Effector memory CD4-positive, alpha-beta T cell (primary cell): ENCODE measurements at places on chromosomes 11 and 22.

DNA sequence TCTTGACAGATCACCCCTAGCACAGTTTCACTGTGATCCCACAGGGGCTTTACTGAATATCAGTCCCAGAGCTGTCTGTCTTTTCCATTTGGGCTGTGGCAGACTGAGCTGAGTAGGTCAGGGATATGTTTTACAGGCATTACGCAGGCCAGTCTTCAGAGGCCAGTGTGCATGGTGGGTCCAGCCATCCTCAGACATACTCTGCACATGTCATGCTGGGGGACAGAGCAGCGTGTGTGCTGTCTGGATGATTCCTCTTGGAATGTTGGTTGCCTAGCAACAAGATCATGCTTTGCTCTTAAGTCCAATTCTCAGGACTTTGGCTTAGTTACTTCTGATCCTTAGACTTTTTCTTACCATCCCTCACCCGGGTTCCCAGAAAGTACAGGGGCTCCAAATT, 736.5 kb downstream of the DLG2 start:
- DNase-seq: no peak

DNA sequence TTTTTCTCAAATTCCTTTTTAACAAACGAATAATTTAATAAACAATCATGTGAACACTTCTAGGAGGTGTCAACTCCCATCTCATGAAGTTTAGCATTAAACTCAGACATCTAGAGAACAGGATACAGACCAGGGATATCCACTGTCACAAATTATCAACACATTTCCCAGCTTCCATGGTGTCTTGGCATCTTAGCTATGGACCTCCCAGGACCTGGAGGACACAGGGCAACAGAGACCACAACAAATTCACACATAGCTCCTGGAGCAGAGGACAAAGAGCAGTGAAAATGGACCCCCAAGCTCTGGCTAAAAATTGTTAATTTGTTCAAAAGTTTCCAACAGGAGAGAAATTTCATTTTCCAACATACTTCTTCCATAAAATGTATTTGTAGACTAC, 102.2 kb downstream of the SGSM3 start:
- no peak for DNase-seq

GRCh38 chr11:1338201-1339065, 29.0 kb upstream of the TOLLIP start:
- DNase-seq: no peak

GRCh38 chr22:45398214-45398613, 15.2 kb downstream of the SMC1B start:
- no peak for DNase-seq

DNA sequence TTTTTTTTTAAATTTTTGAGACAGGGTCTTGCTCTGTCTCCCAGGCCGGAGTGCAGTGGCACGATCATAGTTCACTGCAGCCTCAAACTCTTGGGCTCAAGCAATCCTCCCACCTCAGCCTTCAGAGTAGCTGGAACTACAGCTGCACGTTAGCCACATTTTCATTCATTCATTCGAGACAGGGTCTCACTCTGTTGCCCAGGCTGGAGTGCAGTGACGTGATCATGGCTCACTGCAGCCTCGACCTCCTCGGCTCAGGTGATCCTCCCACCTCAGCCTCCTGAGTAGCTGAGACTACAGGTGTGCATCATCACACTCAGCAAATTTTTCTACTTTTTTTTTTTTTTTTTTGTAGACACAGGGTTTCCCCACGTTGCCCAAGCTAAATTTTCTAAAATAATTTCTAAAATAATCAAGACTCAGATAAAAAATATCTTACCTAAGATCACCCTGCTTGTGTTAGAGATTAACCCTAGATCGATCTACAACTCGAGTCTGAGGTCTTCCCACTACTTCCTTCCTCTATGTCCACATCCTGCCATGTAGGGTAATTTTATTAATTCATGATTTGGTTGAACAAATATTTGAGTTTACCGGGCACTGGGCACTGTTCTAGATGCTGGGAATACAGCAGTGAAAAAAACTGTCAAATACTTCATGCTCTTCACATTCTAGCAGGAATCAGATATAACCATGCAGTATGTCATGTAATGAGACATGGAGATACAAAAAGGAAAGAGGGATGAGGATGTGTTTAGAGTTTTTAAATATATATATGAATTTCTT, 15.1 kb downstream of the EIF4G2 start:
- no peak for DNase-seq

GRCh38 chr11:363948-364761, 5.1 kb upstream of the B4GALNT4 start:
- peak; percentile 60 for DNase-seq

DNA sequence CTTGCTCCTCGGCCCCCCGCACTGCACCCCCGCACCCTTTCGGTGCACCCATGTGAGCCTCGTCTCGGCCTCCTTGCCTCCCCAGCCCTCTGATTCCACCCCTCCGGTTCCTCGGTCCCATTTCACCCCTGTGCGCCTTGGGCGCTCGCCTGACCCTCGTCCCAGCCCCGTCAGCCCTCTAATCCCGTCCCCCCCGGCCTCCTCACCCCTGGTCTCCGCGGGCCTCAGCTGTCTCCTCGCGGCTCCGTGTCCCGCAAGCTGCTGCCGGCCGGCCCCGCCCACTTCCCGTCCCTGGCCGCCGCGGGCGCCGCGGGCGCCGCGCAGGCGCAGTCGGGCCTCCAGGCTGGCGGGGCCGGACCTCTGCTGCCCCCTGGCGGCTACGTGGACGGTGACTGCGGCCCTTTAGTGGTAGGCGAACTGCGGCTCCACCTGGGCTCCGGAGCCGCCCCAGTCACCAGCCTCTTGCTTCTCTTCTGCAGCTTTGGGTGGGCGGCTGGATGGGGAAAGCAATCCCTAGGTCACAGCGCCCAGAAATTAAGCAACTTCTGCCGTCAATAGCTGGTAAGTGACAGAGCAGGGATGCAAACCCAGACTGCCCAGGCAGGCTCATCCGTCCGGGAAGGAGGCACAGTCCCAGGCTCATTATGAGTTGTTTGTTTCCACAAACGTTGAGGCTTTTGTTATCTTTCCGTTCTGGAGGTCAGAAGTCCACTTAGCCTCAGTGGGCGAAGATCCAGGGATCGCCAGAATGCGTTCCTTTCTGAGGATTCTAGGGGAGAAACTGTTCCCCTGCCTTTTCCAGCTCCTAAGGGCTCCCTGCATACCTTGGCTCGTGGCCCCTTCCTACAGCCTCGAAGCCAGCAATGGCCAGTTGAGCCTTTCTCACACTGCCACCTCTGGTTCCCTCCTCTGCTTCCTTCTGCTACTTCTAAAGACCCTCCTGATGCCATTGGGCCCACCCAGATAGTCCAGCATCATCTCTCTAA, at the start of gene PPM1F:
Gene PPM1F, minus strand, starts transcription at position 263 of the 986 bp plus-strand sequence. CDS start 6,800 bp downstream, outside the sequence.
- peak; percentile 87 for DNase-seq

- DNase-seq: no peak
Observed at GRCh38 chr22:49969751-49970527, 9.4 kb downstream of the PIM3 start.

DNA sequence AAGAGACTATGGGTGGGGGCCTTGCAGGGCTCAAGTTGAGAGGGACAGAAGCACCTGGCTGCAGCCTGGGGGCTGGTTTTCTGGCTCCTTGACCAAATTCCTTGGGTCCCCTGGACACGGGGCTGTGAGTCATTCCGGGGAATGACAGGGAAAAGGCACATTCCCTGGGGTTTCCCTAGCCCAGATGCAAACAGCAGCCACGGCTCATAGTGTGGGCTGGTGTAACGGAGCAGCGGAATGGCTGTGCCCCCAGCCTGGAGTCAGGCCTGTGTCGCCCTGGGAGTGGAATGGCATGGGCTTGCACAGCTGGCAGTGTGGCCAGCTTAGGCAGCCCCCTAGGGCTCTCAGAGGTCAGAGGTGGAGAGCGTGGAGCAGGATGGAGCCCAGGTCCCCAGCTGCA, 77.6 kb upstream of the KCNQ1OT1 start:
- no peak for DNase-seq

GRCh38 chr22:47797342-47797945, 1035.0 kb downstream of the TBC1D22A start:
- no peak for DNase-seq

GRCh38 chr22:37769056-37769455, 38.7 kb upstream of the GCAT start:
- no peak for DNase-seq

DNA sequence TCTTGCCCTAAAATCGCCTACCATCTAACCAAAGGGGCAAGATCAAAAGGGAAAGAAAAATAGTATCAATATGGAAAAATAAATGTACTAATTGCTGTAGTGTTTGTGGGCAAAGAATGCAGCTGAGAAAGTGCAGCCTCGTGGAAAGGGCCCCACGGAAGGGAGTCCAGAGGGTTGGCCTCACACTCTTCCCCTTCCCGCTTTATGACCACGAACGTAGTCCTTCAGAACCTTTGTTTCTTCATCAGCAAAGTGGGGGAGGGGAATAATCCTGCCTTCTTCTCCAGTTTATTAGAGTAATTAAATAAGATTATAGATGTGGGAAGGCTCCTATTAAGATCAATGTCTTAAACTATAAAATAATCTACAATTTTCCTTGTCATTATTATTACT, 41.0 kb downstream of the FLI1 start:
- DNase-seq: no peak

DNA sequence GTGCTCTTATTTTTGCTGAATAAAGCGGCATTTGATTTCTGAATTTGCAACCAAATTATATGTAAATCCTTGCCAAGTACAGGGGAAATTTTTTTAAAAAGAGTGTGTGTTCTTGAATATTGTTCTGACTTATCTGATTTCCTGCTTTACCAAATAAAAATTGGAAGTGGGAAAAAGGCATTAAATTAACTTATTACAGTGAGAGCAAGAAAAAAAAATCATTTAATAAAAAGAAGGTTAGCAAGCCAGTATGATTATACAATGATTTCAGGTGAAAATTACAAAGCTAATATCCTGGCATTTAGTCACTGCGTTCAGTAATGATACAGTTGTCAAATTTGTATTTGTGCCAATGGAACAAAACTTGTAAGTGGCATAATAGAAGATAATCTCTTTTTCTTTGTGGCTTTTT, 82.1 kb upstream of the PPARA start:
- no peak for DNase-seq

DNA sequence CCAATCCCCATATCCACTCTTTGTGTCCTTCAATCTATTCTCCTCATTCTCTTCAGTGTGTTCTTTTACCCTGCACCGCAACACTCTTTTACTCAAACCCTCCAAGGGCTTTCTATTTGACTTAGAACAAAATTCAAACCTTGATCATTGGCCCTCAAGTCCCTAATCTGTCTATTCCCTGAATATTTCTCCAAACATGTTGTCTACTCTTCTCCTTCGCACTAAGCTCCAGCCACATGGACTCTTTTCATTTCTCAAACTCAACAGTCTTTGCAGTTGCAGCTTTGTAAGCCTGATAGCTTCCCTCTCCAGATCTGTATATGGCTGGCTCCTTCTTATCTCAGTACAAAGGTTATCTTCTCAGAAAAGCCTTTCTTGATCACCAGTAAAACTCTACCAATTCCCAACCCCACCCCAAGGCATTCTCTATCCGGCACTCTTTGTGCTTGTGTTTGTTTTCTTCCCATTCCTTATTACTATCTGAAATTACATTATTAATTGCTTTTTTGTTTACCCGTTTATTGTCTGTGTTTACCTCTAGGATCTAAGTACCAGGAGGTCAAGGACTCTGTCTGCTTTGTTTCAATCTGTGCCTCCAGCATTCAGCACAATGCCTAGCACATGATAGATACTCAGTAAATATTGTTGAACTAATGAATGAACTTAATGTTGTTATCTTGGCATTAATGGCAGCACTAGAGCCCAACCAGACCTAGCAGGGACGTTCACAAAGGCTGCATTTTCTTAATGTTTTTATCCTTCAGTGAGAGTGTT, 147.4 kb downstream of the BBOX1 start:
- DNase-seq: no peak

- DNase-seq: no peak
Observed at GRCh38 chr22:38221908-38222796, 20.4 kb downstream of the MAFF start.

DNA sequence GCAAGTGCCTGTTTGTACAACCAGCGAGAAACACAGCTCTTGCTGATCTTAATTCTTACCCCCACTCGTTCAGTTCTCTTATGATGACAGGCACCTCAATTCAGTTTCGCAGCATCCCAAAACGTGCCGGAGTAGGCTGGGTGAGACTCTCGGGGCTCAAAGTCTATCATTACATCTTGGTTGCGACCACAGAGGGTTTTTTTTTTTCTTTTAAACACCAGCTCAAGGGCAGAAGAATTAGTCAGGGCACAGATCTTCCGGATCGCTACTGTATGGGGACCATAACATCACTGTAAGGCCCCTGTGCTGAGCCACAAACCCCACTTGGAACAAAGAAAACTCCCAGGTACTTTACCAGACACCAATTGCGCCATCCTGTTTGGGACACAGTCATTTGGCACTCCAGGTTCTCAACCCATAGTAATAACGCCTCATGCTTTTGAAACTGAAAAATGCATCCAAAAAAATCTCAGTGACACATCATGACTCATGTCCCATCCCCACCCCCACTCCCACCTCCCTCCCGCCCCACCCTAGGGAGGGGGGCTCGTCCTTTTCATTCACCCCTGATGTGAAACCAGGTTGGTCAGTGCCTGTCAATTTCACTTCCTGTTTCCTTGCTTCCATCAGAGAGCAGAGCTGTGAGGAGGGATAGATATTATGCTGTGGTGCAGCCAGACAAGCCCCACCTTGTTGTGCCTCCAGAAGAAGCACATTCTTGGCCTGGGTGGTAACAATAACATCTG, 41.0 kb upstream of the CD5 start:
- DNase-seq: peak; percentile 46

- no peak for DNase-seq
Observed at GRCh38 chr22:43488031-43488866, 76.4 kb downstream of the MPPED1 start.

DNA sequence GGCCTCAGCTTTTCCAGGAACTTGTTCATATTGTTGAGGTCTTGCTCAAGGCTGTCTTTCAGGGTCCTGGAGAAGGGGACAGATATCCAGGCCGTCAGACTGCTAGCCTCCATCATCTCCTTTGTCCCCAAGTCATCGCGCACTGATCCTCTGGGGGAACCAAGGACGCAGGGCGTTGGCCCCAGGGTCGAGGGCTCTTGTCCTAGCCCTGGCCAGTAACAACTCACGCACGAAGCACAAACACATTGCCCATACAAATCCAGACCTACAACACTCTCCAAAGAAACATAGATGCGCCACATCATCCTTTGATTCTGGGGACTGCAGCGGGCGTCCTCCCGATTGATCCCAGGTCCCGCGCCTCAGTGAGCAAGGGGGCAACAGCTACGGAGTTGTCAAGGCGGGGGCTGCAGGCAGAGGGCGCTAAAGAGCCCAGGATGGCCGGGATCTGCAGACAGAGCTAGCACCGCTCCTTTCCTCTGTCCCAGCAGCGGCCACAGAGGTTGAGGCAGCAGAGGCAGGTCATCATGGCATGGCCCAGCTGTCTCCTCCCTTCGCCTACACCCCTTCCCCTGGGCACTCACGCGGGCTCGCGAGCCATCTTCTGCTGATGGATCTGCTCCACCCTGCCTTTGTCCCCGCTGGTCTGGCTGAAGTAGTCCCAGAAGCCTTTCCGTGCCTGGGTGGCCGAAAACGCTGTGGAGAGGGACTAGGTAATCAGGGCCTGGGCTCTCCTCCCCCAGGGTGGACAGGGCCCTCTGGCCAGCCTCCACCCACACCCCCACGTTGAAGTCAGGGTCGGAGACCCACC, 472 bp downstream of the APOA5 start:
- DNase-seq: peak; percentile 57
